CD4-positive, alpha-beta T cell treated with Interleukin-6 for 4 hours (primary cell): ENCODE measurements at places on chromosomes 1 and 21.

DNA sequence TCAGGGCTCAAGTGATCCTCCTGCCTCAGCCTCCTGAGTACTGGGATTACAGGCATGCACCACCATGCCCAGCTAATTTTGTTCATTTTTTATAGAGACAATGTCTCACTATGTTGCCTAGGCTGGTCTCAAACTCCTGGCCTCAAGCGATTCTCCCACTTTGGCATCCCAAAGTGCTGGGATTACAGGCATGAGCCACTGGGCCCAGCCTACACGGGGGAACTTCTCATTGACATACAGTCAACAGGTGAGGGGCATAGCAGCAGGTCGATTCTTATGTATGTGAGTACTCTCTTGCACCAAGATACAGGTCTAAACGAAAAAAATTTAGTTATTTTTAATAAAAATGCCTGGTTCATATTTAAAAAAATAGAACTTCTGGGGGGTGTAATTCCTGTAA lies 39.5 kb upstream of the HHAT start:
- DNase-seq, result no peak

GRCh38 chr1:161216945-161217712 lies 2.0 kb downstream of the FCER1G start:
- no peak for DNase-seq

GRCh38 chr1:156436141-156437036 lies 64.2 kb downstream of the MEF2D start:
- peak; percentile 3 for DNase-seq

DNA sequence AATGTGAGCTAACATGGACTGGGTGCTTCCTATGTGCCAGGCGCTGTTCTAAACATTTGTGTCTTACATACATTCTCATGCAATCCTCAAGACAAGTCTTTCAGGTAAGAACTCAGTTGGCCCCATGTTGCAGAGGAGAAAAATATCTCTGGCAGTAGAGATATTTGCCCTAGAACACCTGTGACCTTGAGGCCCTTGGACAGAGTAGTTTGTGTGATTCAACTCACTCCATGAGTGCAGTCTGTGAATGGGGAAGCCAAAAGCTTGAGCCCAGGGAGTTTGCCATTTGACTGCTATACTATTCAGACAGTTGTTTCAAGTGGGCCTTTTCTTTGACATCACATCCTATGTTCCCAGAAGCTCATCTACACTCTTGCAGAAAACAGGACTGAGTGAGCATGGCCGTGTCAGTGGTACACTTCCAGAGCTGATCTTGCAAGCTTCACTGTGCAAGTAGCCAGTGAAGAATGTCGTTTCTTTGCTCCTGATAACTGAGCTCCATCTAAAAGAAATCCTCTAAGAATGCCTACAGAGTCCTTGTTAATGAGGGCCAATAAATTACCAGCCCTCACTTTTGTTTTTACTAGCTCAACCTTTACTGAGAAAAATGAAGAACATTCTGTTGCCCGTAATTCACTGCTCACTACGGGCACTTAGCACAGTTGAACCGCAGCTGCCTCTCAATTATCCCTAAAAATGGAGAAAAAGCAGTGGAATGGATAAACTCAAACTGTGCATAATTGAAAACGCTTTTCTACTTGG lies 98.7 kb upstream of the C8B start:
- DNase-seq, result no peak

DNA sequence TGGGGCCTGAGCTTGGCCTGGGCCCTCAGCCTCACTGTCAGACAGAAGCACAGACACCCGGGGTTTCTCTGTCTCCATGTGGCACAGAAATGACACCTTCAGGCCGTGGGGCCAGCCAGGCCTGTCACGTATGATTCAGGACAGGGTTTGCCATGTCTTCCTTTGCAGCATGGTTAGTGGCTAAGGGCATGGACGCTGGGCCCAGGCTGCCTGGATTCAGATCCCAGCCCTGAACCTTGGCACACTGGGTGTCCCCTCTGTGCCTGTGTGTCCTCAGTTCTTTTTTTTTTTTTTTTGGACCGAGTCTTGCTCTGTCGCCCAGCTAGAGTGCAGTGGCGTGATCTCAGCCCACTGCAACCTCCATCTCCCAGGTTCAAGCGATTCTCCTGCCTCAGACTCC lies 73.6 kb downstream of the SPSB1 start:
- no peak for DNase-seq

DNA sequence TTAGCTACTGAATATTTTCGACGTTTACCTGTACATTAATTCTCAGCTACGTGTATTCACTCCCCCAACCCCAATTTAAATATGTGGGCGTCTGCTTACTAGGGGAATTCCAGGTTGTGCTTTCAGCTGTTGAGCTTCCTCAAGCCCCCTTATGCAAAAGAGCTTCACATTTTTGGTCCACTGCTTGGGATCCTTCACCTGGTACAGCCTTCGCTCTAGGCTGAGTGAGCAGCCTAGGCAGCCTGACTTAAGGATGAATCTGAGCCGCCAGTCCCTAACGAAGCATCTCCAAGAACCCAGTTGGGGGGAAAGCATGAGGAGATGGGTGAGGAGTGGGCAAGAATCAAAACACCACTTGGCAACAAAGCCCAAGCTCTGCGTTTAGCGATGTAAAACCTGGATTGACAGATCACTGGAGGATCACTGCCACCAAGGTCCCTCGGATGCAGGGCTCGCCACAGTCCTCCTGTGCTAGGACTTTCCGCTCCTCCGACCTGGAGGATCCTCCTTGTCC lies 674 bp downstream of the BCL10 start:
- no peak for DNase-seq

DNA sequence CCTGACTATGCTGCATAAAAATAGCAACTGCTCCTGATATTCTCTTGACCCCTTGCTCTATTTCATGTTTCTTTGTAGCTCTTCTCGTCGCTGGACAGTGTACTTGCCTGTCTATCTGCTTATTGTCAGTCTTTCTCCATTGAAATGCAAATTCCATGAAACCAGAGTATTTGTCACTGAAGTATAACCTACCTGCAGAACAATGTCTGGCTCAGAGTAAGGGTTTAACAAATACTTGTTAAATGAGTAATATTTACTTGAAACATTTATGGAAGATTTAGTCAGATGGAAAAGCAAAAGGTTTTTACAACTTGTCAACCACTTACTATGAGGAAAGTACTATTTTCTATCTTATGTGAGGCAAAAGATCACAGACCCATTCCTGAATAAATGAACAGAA lies 19.9 kb upstream of the ERICH3 start:
- no peak for DNase-seq

GRCh38 chr1:7331926-7332535 lies 439.1 kb upstream of the VAMP3 start:
- DNase-seq, result no peak

- no peak for DNase-seq
Measured at GRCh38 chr1:89754518-89754917, 66.3 kb upstream of the LRRC8D start.

- DNase-seq, result no peak
Measured at GRCh38 chr1:51936531-51936930, 54.0 kb downstream of the RAB3B start.

GRCh38 chr1:70504821-70505193 lies 93.7 kb downstream of the CTH start:
- DNase-seq, result no peak

GRCh38 chr1:115402753-115403184 lies 64.7 kb upstream of the NGF start:
- no peak for DNase-seq

DNA sequence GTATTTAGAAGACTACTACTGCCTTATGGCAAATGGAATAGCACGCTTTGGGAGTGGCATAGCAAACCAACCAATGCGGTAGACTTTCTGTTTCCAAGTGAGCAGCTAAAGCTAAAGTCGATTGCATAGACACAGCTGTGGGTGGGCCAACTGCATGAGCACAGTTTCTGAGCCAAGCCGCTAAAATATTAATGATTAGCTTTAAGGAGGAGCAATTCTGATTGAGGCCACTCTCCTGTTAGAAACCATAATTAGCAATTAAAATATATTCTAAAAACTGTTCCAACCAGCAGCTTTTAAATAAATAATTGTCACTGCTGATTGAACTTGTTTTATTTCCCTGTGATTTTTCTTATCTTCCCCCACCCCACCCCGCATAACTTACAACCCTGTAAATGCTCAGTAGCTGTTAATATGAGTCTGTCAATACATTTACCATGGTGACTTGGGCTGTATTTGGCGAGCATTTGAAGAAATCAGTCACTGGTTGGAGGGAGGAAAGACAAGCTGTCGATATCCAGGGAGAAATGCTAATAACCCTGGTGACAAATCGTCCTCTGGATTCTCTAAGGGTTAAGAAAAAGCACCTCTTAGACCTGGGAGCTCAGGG lies 32.2 kb downstream of the RNF220 start:
- no peak for DNase-seq

DNA sequence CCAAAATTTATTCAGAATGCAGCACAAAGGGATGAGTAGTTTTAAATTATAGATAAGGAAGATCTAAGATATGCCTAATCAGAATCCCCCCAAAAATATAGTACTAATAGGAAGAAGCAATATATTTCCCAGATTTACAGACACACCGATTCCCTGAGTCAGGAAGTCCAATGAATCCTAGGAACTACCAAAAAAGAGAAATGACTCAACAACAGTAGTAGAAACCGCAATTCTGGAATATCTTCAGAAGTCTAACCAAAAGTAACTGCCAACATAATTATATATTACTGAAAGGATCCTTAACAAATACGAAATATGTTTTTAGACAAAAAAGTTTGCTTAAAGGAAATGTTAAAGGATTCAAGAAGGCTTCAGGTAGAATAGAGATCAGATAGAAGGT lies 10.3 kb downstream of the AHCTF1 start:
- DNase-seq, result no peak

GRCh38 chr1:202802998-202803932 lies 5.0 kb downstream of the KDM5B start:
- DNase-seq, result no peak

DNA sequence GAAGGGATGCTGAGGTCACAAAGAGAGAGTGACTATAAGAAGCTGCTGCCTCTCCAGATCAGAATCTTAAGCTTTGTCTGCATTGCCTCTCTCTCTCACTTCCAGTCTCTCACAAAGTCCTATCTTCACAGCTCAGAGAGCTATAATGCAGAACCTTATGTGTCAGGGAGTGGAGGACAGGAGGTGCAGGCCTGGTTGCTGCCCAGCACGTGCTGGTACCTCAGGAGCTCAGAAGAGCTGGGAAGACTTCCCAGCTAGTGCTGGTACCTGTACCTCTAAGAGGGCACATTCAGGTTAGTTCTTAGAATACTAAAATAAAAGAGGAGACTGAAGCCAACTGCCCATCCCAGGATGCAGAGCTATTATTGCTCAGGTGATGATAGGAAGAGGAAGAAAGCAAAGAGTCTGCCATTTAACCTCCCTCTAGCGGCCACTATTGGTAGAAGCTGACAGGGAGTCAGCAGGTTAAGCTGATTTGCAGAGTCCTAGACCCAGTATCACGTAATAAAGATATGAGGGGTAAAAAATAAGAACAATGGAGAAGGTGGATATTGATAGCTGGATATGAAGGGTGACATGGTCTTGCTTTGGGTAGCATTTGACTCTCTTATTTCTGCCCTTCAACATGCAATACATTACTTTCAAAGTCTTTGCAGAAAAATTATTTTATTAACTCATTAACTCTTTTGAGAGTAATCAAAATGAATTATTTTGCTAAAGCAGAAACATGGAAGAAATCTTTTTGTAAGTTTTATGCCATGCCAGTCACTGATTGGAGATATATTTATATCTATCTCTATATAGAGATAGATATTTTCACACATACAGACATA lies 138.1 kb upstream of the HMCN1 start:
- DNase-seq, result peak; percentile 70

- no peak for DNase-seq
Measured at GRCh38 chr1:1182491-1183220, 9.0 kb downstream of the TTLL10 start.

DNA sequence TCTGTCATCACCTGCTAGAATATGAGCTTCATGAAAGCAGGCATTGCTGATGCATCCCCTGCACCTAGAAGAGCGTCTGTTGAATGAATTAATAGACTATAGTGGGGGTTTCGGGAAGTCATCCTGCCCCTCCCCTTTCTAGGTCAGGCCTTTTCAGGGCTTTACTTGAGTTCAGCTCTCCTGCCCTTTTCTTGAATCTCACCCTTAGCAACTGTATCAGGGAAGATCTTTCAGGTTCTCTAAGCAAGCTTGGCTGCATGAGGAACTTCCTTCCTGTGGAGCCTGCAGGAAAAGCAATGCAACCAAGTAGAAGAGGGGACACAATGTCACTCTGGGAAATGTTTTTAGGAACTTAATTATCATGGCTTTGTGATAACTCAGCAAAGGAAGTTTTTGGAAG lies 27.2 kb upstream of the KIAA0040 start:
- DNase-seq, result no peak

DNA sequence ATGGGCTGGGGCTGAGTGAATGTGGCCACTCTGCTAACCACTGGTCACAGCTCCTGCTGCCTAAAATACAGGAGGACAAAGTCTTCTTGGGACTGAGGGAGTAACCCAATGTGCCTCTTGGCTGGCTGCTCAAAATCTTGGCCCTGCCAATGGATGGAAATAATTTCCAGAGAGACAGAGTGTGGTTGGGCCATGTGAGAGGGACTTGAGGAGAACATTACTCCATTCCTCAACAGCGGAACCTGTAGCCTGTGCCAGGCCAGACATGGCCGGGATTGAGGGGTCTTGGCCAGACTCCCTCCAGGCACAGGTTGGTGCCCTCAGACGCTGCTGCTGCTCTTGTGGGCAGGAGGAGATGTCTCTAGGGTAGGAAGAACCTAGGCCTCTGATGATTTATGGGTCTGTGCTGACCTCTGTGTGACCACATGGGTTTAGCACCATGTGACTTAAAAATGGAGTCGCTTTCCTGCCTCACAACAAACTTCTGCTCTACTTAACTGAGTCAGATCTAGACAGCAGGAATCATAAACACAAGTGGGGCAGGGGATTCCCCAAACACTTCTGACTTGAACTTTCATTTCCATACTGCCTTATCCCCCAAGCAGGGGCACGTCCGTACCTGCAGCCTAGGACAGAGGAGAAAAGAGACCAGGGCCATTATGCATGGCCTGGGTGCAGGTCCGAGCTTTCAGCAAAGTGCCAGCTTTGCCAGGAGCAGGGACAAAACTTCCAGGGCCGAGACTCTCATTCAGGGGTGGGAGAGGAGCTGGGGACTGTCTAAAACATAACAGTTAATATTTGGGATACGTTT lies 79.2 kb downstream of the CD34 start:
- DNase-seq, result peak; percentile 55

DNA sequence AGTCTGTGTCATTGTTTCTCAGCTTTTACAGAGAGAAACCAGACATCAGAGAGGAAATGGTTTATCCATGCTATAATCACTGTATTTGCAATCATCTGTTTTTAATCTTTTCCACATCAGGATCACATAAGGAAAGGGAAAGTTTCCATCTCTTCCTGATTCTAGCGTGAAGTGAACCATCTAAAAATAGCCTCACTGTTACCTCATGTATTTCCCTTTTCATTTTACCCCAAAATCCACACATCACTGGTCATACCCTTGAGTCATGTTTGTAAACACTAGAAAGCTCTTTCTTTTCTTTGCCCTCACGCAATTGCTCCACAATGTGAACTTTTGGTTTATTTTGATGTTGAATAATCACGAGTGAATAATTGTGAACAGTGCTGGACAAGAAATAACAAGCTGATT lies 146.0 kb downstream of the PLA2G4A start:
- DNase-seq, result no peak
